Stimulated activated effector memory CD8-positive, alpha-beta T cell treated with anti-CD3 and anti-CD28 coated beads, Interleukin-12 subunit alpha, Interleukin-12 subunit beta, amount 100 ng/mL, for 72 hours (primary cell): ENCODE measurements at places on chromosomes 13 and 19.

- DNase-seq: no peak
Measured at GRCh38 chr13:76634431-76635191, 251.6 kb downstream of the KCTD12 start.

DNA sequence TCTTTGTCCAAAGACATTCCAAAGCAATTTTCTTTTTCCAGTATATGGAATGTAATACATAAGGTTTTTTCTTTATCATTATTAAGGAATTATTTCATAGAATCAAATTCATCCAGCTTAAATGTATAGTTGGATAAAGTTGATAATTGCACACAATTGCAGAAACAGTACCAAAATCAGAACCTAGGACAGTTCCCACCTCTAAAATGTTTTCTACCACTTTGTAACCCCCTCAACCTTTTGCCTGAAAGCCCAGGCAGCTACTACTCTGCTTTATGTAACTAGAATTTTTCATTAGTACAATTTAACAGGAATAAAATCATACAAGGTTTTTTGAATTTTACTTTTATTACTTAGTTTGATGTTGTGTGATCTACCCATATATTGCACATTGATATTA lies 98.0 kb downstream of the PRR20E start:
- no peak for DNase-seq

GRCh38 chr13:111539252-111539651 lies 218.8 kb downstream of the TEX29 start:
- DNase-seq: no peak

- DNase-seq: no peak
Measured at GRCh38 chr13:83549671-83550070, 332.6 kb downstream of the SLITRK1 start.

GRCh38 chr13:33757713-33758112 lies 60.2 kb upstream of the RFC3 start:
- DNase-seq: no peak

- no peak for DNase-seq
Measured at GRCh38 chr13:30466358-30466714, 600 bp upstream of the HMGB1 start.

DNA sequence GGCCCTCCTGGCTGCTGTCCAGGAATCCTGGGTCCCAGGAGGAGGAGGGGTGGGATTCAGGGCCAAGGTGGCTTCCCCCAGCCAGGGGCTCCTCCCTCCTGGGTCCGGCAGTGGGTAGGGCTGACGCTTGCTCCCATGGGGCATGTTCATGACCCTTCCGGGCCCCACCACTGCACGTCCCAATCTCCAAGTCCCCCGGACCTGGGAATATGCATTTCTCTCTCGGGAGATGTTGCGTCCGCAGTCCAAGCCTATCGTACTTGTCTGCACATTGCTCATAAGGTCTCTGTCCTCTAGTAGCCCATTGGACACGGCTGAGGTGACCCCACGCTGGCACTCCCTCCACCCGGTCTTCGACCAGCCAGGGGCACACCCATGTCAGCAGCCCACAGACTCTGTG lies 192.3 kb downstream of the TEX29 start:
- no peak for DNase-seq

DNA sequence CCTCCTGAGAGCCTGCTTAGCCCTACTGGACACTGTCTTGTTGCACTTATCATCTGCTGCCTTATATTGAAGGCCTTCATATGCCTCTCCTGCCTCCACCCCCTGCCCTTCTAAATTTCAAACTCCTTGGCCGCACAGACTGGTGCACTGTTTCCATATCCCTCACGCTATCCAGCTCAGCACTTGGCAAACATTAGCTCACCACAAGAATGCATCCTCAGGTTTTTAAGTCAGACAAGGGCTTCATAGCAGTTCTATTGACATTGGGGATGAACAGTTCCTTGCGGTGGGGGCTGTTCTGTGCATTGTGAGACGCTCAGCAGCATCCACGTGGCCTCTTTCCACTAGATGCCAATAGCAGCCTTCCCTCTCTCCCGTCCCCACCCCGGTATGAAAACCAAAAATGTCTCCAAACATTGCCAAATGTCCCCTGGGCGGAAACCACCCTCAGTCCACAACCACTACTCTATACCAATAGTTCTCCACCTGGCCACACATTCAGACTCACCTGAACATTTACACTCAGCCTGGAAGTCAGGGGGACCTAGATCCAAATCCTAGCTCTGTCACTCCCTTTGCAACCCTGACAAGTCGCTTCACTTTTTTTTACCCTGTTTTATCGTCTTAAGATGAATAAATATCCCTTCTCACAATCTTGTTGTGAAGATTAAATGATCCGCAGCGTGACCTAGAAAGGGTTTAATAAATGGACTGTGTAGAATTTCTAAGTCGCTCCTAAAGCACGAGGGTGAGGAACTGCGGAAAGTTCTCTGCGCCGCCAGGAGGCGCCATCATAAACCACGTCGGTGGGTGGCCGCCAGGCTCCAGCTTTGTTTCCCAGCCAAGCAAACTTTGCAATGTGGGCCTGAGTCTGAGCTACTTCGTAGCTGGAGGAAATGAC lies 3.6 kb upstream of the CEACAM3 start:
- DNase-seq: peak; percentile 59

DNA sequence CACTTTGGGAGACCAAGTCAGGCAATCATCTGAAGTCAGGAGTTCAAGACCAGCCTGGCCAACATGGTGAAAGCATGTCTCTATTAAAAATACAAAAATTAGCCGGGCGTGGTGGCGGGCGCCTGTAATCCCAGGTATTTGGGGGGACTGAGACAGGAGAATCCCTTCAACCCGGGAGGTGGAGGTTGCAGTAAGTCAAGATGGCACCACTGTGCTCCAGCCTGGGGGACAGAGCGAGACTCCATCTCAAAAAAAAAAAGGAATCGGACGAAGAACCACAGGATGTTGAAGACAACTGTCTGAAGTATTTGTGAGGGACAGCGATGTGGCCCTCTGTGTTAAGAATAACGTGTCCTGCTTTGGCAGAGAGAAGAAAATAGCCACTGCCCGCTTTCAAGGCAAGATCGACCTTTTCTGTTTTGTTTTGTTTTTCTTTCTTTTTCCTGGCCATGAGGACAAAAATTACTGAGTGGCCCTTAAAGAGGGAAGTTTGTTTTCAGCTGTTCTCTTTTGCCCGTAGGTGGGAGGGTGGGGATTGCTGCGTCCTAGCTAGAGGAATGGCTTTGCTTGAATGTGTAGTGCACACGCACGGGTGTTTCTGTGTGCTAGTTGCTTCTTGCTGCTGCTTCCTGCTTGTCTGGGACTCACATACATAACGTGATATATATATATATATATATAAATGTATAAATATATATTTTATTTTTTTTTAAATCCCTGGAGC lies 6.2 kb upstream of the PRKCG start:
- no peak for DNase-seq

DNA sequence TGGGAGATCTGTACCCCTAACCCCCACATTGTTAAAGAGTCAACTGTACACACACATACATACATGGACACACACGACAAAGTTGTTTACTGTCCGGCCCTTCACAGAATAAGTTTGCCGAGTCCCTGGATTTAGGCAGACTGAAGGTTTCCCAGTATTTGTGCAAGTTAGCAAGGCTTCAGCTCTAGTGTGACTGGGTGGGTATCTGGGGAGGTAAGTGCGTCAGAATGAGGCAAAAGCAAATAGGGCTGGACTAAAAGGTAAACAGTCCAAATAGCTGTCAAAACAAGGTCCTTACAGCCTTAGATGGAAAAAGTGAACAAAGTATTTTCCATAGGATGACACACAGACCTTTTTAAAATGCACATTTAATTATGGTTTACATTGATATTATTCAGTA lies 228.4 kb upstream of the UFM1 start:
- no peak for DNase-seq

DNA sequence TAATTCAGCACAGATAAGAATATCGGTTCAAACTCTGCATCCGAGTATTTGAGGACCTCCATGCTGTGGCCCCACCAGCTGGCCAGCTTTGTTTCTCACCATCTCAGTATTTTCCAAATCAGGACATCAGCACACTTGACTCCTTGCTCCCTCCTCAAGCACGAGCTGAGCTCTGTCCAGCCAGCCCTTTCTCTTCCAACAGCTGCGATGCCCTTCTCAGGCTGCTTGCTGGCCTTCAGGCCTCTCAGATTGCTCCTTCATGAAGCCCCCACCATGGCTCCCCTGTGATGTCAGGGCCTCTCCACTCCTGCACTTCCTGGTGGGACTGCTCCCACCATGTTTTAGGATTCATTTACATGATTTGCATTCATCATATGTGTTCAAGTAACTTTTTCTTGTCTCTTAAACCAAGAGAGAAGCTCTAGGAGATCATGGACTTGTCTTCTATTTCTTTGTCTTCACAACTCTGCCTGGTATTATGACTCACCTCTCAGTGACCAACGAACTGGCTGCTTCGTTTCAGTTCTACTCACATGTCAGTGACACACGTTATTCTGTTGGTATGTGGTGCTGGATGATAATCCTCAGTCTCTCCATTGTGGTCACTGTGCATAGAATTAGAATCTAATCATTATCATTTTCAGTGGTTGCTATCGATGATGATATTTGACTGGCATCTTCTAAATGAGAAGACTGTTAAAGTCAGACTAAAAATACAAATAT lies 471.7 kb downstream of the EFNB2 start:
- DNase-seq: no peak

- DNase-seq: peak; percentile 55
Measured at GRCh38 chr13:51793570-51794271, 10.2 kb downstream of the DHRS12 start.

GRCh38 chr13:25966086-25966485 lies 85.7 kb downstream of the SHISA2 start:
- DNase-seq: no peak

DNA sequence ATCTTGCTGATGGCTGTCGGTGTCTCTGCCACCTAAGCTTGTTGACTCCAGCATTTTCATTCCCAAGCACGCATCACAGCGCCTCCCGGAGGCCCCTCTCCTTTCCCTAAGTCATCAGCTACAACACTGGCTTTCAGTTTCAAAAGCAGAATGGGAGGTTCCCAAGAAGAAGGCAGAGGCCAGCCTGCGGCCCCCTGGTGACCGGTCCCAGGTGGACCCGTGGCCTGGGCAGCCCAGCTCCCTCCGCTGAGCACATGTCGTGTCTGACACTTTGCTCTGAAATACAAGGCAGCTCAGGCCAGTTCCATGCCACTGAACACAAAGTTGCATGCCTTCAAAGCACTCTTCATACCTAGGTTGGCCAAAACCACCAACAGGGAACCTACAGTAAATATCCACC lies 8.5 kb downstream of the MLLT1 start:
- DNase-seq: no peak

- DNase-seq: no peak
Measured at GRCh38 chr19:47497821-47498520, 14.0 kb upstream of the KPTN start.
